Spinal cord (tissue), 10 donors: ENCODE measurements at places on chromosomes 3 and 15.

GRCh38 chr15:67370206-67370954 lies 115.8 kb downstream of the IQCH start:
- no peak for DNase-seq

DNA sequence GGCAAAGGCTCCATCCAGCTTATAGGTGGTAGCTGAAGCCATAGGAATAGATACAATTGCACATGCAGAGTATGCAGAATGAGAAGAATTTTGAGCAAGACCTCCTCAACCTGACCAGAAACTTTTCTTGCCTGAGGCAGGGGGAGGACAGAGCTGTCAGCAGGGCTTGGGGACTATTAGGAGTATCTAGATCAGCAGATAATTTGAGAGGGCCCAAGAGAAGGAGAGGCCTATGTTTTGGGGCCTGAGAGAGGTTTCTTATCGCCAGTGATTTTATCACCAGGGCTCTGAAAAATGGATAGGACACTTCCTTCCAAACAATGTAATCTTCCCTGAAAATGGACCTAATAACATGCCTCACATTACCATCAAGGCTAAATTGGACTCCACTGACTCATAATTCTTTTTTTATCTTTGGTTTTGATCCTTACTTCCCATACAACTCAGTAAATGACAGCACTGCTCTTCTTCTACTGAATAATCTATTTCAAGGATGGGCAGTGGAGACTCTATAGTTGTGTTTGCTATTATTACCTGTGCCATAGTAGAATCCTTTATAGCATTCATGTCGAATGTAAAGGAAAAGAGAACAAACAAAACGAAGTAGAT lies 15.8 kb upstream of the RAMAC start:
- DNase-seq, result no peak

GRCh38 chr3:51357856-51358255 lies 27.2 kb upstream of the MANF start:
- DNase-seq, result no peak

DNA sequence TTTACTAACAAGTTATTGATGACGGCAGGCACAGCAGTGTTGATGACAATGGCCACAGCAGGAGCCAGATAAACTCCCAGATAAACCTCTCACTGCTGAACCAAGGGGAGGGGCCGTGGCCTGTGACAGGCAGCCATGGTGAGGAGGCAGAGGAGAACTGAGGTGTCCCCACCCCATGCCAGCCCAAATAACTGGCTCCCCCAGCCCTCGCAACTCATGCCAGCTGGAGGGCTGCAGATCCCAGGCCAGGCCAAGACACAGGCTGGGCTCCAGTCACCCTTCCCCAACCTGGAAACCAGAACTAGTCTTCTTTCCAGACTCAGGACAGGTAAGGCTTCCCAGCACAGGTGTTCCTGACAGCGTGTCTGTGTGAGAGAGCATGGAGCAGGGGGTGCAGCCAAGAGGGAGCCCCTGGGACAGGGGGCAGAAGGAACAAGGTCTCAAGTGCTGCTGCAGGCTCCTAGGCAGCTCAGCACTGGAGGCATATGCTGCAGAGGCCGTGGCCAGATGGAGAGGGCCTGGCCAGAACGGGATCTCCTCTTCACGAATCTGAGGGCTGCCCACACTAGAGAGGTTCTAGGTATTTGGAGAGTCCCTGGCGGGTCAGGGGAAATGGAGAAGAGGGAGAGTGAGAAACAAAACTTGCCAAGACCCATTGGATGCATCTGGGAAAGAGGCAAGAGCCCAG lies 15.9 kb downstream of the PLA2G4F start:
- no peak for DNase-seq

GRCh38 chr15:68387381-68388143 lies 44.4 kb downstream of the ITGA11 start:
- DNase-seq, result no peak

DNA sequence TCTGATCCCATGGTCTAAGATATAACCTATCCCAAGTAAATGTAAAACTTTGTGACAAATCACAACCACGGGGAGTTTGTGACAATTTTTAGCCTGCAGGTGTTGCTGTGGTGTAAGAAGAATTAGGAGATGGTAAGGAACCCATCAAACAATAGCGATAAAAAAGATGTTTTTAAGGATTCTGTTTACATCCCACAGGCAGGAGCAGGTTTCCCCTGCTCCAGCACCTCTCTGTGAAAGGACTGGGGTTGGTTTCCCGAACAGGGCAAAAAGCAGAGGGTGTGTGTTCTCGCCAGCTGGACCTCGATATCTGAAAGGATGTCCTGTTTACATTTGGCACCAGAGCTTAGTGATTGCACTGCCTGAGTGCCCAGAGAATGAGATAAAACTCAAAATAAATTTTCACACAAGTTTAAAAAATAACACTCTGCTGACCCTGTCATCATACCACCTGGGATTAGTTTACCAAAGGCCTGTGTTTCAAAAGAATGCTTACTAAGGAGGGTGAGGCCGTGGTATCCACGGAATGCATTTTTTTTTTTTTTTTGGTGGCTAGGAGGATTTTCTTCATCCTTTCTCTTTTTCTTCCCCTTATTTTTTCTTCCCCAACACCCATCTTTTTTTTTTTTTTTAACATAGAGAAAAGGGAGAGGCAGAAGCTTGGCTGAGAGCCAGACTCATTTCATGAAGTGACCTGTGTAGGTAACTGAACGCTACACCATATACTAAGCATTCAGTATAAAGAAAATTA lies 151.8 kb upstream of the DPH6 start:
- no peak for DNase-seq
